Activated T-cell treated with anti-CD3 and anti-CD28 coated beads, Interleukin-2, amount 50 U/mL, for 48 hours (primary cell): ENCODE measurements at places on chromosomes 4 and X.

- DNase-seq = no peak
Observed at GRCh38 chrX:47186096-47186740, 7.4 kb upstream of the UBA1 start.

DNA sequence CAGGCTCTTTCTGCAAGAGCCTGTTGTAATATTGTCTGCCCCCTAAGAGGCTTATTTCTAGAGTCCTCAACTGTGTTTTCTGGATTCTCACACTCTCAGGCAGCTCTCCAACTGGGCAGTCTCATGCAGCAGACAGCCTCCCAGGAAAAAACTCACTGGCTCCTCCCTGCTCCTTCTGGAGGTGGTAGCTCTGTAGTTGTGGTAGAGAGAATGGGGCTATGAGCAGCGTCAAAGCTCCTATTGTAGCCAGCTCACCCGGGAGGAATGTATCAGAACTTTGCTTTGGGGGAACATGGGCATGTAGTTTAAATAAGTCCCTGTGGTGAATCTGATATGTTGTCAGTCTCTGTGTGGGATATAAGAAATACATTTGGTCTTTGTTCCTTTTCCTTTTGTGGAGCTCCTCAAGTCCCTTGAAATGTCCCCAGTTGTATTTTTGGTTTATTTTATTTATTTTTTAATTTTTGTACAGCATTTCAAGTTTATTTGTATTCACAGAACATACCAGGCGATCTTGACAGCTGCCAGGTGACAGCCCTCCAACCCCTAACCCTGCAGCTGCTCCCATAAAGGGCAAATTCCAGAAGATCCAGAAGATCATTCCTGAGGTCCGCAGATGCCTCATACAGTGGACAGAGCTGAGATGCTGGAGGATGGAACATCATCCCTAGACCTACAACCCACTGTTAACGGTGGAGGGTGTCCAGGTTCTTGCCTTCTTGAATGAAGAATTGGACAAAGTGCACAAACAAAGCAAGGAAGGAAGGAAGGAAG is 45.7 kb downstream of the TRIM61 start:
- DNase-seq = no peak

GRCh38 chr4:145195167-145195952 is 15.0 kb upstream of the OTUD4 start:
- no peak for DNase-seq

- DNase-seq = no peak
Observed at GRCh38 chrX:77786365-77786680, 307 bp upstream of the ATRX start.

GRCh38 chrX:98646351-98646750 is 1762.6 kb downstream of the RPA4 start:
- DNase-seq = no peak

DNA sequence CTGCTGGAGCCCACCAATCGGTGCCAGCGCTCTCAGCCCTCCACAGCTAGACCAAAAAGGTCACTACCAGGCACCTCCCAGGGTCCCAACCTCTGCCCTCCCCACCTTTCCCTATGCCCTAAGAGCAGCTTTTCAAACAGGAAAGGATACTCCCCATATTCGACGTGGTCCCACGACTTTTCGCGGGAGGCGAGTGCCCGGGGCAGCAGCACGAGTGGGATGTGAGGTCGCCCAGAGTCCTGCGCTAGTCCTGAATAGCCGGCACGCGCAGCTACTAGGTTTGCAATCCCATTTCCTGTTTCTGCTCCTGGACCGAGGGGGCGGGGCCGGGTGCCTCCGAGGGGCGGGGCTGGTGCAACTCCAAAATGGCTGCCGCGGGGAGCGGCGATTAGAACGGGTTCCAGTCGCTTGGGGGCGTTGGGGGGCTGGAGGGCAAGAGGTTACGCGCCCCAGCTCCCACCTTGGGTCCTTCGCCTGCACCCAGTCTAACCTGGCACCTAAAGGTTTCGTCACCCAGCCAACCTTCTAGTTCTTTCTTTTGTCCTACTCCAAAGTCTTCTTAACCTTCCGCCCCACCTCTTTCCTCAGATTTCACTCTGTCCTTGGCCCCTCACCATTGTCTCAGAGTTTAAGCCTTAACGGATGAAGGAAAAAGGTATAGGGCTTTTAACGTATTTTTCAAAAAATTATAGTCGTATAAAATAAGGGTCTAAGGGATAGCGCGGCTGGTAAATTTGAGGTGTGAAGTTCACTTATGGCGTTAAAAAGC is 85.0 kb upstream of the TENT5D start:
- peak; percentile 30 for DNase-seq

DNA sequence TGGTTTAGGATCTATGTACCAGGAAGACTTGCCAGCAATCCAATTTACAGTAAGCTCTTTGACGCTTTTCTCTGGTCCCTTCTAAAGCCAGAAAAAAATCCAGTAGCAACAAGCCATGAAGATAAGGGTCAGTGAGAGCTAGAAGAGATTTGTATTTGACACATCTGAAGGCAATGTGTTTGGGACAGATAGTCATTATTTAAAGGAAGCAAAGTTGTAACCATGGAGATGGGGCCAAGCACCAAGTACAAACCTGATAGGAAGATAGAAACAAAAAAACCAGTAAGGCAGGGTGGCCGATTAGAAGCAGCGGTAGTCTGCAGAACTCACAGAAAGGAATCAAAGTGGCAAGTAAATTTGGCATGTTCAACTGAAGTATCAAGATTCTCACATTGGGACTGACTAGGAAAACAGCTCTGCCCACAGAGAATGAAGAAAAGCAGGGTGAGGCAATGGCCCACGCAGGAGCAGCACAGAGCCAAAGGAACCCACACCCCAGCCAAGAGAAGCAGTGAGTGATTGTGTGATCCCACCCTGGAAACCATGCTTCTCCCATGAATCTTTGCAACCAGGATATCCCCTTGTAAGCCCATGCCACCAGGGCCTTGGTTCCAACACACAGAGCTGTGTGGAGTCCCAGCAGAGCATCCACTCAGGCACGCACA is 12.9 kb upstream of the C4orf54 start:
- DNase-seq = no peak

GRCh38 chr4:94722748-94723147 is 35.0 kb upstream of the BMPR1B start:
- no peak for DNase-seq

GRCh38 chrX:147710301-147710700 is 201.4 kb upstream of the FMR1 start:
- DNase-seq = no peak

DNA sequence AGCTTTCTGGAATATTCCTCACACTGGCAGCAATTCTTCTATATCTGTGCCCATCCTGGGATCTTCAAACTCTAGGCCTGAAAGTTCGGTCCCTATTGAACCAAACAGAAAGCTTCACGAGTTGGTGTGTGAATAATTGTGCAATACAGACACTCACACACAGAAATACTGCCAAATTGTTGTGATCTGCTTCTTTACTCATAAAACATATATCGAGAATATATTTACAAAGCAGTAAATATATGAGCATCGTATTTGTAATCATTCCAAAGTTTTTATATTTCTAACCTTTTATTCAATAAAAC is 56.6 kb upstream of the BEX4 start:
- no peak for DNase-seq

- DNase-seq = no peak
Observed at GRCh38 chr4:102492531-102493241, 8.5 kb upstream of the NFKB1 start.

DNA sequence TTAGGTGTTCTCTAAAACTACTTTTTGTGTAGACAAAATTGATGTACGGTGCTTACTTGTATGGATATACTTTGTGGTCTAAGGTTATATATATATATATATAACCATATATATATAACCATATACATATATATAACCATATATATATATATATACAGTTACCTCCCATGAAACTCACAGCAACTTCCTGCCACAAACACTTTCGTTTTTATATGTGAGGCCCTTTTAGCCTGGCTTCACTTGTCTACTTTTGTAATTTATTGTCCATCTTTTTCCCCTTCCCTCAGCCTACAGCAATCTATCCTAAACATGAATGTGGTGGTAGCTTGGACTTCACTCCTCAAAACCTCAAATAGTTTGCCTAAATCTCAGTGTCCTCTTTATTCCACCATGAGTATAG is 72.8 kb upstream of the NPFFR2 start:
- no peak for DNase-seq

- DNase-seq = no peak
Observed at GRCh38 chrX:42691196-42691595, 86.8 kb downstream of the PPP1R2C start.

- no peak for DNase-seq
Observed at GRCh38 chrX:107293056-107293455, 86.6 kb downstream of the DNAAF6 start.

GRCh38 chr4:25654031-25654970 is 1.4 kb upstream of the SLC34A2 start:
- no peak for DNase-seq

DNA sequence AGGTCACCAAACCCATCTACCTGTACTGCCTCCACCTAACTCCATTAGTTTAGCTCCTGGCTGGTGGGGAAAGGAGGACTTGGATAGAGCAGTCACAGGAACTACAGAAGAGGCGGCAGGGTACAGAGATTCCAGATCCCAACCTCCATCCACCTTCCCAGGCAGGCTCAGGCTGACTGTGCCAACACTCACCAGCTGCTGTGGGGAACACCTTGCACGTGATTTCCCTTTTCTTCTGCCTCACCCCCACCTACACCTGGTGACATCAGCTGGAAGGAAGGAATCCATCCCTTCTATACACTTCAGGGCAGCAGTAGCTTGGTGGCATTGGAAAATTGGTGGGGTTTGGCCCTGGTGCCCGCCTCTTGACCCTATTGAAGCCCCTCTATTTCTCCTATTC is 41.5 kb downstream of the EFNB1 start:
- DNase-seq = no peak

- DNase-seq = no peak
Observed at GRCh38 chrX:69130439-69130838, 34.8 kb downstream of the PJA1 start.

DNA sequence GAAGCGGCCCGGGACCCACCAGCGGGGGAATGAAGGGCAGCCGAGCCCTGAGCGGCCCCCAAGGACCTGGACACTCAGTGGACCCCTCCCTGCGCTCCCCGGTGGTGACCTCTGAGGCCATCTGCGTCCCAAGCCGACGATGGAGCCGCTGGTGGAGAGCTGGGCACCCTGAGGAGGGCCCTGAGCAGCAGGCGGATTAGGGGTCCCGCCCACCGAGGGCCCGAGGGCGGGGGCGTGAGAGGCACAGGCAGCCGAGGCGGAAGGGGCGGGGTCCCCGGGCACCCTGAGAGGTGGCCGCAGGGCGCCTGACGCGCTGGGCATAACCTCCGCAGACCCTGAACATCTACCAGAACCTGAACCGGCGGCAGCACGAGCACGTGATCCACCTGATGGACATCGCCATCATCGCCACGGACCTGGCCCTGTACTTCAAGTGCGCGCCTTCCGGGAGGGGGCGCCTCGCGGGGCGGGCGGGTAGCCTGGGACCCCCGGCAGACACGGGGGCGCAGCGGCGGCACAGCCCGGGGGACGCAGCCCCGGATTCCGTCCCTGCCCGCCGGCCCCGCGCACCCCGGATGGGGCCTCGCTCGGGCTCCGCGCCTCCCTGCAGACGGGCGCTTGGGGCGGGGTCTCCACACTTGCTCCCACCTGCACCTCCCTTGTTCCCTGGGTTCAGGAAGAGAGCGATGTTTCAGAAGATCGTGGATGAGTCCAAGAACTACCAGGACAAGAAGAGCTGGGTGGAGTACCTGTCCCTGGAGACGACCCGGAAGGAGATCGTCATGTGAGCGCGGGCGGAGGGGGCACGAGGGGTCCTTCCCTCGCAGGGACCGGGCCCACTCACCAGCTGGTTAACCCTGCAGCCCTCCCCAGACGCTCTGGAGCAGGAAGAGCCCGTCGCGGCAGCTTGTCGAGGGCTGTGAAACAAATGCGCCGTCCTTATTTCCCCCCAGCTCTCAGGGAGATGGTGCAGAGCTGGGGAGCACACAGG is 10.3 kb downstream of the ATP5ME start:
- peak; percentile 79 for DNase-seq

- DNase-seq = no peak
Observed at GRCh38 chr4:99669084-99669483, 11.5 kb upstream of the C4orf54 start.

- DNase-seq = no peak
Observed at GRCh38 chr4:20370274-20370673, 118.6 kb downstream of the SLIT2 start.

- no peak for DNase-seq
Observed at GRCh38 chr4:145788755-145789154, 108.8 kb downstream of the C4orf51 start.
